Stimulated activated CD4-positive, alpha-beta T cell treated with anti-CD3 and anti-CD28 coated beads, Interleukin-1b, Interleukin-23, amount 100 ng/mL, for 4 hours (primary cell): ENCODE measurements at places on chromosomes 4 and X.

DNA sequence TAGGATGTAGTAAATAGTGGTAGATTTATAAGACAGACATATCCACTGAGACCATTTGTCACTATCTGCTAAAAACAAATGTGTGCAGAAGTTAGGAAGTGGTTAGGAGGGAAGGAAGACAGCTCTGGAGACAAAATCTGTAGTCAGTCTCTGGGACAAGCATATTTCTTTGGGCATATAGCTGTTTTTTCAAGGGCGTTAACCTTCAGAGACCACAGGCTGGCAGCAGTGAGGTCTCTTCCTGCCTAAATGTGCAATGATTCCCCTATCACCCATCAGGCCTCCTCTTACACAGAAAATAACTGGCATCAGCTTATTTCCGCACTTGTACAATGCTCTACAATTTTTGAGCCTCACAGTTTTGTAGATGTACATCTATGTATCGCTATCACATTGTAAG lies 6.5 kb downstream of the TMEM150C start:
- DNase-seq: no peak

DNA sequence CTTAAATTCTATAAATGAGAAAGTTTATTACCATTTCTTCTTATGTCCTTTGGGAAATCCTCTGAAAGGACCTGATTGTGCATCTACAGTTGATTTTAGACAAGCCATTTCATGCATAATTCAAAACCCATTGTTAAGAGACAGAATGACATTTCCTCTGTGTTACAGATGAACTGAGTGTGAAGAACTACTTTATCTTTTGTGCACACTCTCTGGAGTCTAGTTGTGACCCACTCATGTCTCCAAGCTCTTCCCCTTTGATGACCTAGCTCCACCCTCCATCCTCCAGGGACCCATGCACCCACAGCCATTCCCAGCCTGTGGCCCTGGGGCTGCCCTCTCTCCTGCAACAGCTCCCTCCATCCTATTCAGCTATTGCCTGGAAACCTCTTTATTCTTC lies 57.5 kb upstream of the BMPR1B start:
- DNase-seq: no peak

- no peak for DNase-seq
Observed at GRCh38 chr4:104093247-104093646, 373.5 kb upstream of the TACR3 start.

DNA sequence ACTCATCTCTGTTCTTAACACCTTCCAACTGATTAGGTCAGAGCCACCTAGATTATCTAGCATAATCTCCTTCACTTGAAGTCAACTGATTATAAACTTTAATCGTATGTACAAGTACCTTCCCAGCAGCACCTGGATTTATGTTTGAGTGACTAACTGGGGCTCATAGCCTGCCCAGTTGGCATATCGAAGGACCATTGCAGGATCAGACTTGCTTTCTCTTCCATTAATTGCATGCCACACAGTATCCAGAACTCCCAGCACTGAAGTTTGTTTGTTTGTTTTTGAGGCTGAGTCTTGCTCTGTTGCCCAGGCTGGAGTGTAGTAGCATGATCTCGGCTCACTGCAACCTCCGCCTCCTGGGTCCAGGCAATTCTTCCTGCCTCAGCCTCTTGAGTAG lies 27.9 kb downstream of the GRK4 start:
- DNase-seq: no peak

- DNase-seq: no peak
Observed at GRCh38 chr4:185869427-185869826, 57.4 kb upstream of the SORBS2 start.

GRCh38 chrX:36803151-36803550 lies 205.0 kb upstream of the FAM47C start:
- DNase-seq: no peak

DNA sequence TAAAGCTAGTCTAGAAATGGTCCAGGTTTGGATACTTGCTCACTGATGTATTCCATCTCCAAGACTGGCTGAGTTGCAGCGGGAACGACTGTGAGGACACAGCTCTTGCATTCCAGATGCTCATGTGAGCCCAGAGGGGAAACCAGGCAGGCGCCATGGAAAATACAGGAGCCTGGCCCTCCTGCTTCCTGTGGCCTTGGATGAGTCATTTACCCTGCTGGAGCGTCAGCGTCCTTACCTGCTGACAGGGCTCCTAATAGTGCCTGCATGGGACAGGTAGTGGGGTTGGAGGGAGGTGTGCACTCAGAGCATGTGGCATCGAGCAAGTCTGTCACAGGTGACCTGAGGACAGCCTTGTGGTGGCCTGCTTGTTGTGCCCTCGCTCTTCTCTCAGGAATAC lies 69.4 kb downstream of the NSG1 start:
- DNase-seq: no peak
